ENCODE measurements at places on chromosomes 2 and 18.

- DNase-seq = no peak
Measured at GRCh38 chr2:240423788-240424191, 11.7 kb upstream of the GPC1 start.

DNA sequence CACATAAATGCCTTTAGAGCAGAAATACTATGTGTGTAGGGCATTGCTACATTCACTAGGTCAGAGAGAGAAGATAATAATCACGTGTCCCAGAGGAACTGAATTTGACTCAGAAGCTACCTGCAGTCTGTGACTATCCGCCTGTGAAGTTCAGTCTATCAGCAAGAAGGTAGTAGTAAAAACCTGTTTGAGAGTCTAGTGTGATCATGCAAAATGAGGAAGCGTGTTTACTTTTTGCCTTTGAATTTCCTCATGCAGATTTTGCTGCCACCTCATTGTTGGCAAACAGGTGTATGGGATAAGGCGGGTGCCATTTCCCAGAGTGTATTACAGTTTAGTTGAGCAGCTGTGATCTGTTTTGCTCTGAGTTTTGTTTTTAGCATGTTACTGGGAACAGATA lies 403.9 kb upstream of the FANCL start:
- no peak for DNase-seq

DNA sequence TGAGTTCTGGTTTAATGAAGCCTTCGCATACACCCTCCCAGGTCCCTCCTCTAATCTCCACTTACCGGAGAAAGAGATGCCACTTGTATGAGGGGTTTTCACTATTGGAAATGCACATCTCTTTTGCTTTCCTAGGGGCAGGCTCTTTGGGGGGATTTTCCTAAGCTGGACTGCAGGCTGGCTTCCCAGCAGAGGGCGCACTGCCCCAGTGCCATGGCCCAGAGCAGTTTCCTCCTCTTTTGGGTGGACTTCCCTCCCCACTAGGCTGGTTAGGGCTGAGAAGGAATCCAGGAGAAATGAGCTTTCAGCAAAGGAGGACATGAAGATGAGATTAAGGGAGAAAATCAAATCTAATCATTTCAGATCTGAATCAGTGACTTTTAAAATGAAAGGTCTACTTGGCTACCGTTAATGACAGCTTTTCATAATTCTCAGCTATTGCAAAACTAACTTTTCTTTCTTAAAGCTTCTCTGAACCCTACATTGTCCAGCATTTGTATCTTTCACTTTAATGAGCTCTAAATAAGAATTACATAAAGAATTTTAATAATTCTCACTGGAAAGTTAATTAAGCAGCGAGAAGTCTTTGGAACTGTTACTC lies 784.1 kb upstream of the FANCL start:
- no peak for DNase-seq

GRCh38 chr2:14930441-14930840 lies 297.9 kb downstream of the LRATD1 start:
- DNase-seq = no peak

GRCh38 chr2:192267484-192267883 lies 72.8 kb upstream of the TMEFF2 start:
- DNase-seq = no peak

DNA sequence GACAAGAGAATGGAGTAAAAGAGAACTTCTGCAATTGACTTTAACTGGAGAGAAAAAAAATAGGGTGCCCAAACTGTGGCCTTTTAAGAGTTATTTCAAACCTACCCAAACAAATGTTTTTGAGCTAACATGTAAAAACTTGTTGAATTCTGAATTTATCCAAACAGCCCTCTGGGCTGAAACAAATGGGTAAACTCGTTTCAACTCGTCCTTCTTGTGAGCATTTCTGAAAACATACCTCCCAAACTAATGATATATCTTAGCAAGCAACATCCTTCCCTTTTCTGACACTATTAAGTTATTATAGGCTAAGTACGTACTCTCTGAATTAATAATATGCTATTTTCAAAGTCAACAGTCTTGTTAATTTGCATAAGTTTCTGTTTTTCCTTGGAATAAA lies 793.0 kb upstream of the ACVR2A start:
- DNase-seq = no peak

DNA sequence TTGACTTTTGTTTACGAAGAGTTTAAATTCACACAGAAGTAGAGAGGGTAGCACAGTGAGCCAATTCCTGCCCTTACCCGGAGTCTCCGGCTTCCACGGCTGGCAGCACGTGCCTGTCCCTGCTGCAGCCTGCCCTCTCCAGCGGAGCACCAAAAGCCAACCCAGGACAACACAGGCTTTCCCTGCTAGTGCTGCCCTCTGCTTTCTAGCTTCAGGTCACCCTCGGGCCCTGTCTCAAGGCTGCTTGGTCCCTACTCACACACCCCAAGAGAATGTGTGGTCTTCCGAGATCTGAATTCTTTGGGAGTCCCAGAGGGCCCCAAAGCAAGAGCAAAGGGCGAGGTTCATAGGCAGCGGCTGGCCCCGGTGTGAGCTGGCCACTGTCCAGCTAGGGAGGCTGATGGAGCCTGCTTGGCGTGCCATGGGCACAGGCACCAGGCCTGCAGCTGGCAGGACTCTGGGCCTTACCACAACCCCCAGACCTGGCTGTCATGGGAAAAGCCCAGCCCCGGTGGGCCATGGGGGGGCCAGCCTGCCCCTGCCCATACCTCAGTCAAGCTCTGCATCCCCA lies 7.0 kb upstream of the HS6ST1 start:
- DNase-seq = no peak

DNA sequence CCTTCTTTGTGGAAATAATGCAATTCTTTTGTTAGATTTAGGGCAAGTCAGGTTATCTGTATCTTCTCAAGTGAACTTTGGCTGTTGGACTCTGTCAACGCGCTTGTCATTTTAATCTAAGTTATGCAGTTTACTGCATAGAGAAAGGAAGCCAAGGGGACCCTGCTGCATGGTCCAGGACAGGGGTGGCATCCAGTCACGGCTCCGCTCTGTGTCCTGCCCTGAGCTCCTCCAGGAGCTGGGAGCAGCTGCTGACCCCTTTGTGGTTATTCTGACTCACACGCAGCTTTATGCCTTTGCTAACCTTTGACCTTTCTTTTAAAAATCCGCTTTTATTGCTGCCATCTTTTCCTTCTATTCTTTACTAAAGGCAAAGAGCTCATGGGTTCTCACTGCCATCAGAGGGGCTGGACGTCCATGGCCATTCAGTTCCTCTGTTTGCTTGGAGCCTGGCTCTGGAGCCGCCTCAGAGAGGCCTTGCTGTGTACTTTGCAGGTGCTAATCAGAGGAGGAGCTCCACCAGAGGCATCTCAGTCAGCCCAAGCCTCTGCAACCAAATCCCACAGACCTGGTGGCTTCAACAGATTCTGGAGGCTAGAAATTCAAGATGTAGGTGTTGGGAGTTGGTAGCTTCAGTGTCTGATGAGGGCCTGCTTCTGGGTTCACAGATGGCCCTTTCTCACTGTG lies 39.3 kb downstream of the SNTG2 start:
- DNase-seq = no peak

DNA sequence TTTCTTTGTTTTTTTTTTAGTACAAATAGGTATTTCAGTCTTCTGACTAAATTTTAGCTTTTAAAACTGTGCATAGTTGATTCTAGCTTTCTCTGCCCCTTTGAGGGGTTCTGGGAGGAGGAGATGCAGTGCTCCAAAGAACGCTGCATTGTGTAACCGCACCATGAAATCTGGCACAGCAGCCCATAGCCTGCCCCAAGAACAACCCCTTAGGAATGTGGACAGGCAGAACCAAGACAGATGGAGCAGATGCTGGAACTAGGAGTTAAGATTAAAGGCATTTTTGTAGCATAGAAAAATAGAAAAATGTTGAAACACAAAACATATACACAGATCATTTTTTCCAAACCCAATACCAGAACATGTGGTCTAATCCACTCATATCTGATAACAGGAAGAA lies 187.5 kb downstream of the SCG2 start:
- DNase-seq = no peak

GRCh38 chr18:68560128-68560527 lies 154.8 kb downstream of the TMX3 start:
- no peak for DNase-seq

- no peak for DNase-seq
Measured at GRCh38 chr2:14194233-14194632, 438.3 kb upstream of the LRATD1 start.

DNA sequence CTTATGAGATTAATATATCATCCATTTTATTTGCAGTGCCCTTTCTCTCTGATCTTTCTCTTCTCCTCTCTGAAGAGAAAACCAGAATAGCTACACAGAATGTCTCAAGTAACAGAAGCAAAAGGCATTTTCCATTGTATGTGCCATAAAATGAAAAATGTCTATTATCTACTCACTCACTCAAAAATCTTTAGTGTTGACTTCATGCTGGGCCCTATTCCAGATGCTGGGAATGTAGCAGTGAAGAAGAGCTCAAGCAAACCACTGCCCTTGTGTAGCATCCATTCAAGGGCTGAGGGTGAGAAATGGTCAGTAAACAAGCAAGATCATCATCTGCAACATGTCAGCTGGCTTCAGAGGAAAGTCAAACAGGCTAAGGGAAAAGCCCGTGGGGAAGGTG lies 427.7 kb downstream of the METTL4 start:
- no peak for DNase-seq

GRCh38 chr2:176534798-176535466 lies 265.7 kb downstream of the MTX2 start:
- DNase-seq = no peak

DNA sequence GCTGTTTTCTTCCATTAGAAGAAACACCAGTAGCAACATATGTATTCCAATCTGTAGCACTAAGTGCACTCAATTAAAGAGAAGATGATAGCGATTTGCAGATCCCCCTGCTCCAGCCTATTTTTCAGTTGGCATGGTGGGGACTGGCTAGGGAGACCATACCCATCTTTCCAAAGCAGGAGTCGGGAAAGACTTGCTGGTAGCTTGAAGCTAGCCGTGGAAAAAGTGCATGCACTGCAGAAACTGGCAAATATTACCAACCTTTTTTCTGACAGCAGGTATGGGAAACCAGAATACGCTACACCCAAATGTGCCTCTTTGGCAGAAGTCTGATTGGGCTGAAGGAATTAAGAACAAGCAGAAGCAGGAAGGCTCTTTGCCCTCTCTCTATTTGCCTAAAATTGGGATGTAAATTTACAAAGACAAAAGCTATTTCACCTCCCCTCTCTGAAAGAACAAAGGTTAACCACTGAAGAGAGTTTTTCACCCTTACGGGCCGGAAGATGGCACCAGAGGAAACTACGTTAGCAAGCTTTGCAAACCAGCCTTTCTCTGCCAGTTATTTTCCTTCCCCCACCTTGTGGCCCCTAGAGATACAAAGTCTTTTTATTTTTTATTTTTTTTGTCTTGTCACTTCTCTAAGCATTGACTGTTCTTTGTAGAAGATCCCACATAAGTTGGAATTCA lies 273.1 kb downstream of the DLGAP1 start:
- DNase-seq = no peak

- DNase-seq = no peak
Measured at GRCh38 chr2:235945608-235946140, 222.5 kb downstream of the GBX2 start.

GRCh38 chr2:225889452-225889851 lies 489.9 kb downstream of the NYAP2 start:
- DNase-seq = no peak

DNA sequence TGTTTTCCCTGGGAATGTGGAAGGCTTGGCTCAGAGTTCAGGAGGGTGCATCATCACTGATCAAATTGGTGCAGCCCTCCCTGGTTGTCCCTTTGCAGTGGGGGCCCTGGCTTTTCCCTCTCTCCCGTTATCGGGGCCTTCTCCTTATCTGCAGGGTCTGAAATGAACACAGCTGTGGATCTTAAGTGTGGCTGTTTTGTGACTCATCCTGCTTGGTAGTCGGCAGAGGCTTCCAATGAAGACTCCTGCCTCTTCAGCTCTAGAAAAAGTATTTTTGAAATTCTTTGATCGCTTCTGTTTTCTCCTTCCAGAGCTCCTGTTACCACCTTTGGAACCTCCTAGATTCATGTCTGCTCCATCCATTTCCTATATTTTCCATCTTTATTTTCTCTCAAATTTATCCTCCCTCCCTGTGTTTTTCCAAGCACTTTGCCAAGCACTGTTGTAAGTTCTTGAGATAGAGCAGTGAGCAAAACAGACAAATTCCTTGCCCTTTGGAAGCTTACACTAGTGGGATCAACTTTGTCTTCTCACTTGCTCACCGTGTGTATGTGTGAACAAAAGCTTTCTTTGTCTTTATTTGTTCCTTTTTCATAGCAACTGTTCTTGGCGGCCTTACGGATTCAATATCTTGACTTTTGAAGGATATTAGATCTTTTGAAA lies 45.7 kb downstream of the RALB start:
- DNase-seq = no peak

- DNase-seq = no peak
Measured at GRCh38 chr2:126836761-126837679, 61.7 kb upstream of the TEX51 start.

DNA sequence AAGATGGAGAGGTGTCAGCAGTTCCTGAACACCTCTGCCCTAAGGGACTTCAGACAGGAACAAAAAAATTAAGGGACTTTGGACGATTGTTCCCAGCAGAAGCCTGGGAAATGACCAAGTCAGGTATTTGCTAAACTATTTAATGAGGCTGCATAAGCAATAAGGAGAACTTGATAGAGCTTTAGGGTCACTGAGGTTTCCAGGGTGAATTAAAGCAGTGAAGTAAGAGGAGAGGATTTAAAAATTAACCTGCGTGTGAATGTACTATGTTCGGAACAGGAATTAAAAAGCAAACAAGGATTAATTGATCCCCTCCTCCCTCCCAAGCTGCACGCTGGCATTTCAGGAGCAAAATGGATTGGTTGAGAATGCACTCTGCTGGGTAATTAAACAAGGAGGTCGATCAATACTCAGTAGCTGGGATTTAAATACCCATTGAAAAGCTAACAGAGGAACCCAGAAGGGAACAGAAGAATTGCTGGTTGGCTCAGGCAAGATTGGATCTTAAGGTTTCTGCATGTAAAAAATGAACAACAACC lies 157.2 kb downstream of the RNF152 start:
- no peak for DNase-seq

DNA sequence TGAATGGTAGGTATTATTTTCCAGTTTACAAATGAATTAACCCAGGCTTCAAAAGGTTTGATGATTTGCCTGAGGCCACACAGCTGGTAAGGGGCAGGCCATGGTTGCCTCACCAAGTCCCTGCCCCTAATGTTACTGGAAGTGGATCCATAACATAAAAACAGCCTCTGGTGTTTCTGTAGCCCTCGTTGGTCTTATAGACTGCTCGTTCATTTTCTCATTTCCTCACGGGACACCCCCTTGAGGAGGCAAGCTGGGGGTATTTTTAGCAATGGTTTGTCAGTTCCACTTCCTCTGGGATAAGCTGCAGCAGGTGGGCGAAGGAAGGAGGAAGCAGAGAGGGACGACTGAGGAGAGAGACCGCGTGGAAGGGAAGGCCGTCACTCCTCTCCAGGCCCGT lies 32.9 kb upstream of the NDUFV2 start:
- no peak for DNase-seq

- no peak for DNase-seq
Measured at GRCh38 chr2:29079887-29080286, 5.6 kb upstream of the PCARE start.

- no peak for DNase-seq
Measured at GRCh38 chr18:48683661-48684060, 144.8 kb downstream of the CTIF start.

Measured in T-helper 2 cell treated with Interferon-gamma antibody and Interleukin-4, amounts not matched to agents 5 μg/mL and 100 μg/mL, for 36 hours (primary cell).